ENCODE measurements at places on chromosomes 16 and 17.
A peak's percentile ranks its signal among the peaks of the same experiment; 100 is the strongest.

DNA sequence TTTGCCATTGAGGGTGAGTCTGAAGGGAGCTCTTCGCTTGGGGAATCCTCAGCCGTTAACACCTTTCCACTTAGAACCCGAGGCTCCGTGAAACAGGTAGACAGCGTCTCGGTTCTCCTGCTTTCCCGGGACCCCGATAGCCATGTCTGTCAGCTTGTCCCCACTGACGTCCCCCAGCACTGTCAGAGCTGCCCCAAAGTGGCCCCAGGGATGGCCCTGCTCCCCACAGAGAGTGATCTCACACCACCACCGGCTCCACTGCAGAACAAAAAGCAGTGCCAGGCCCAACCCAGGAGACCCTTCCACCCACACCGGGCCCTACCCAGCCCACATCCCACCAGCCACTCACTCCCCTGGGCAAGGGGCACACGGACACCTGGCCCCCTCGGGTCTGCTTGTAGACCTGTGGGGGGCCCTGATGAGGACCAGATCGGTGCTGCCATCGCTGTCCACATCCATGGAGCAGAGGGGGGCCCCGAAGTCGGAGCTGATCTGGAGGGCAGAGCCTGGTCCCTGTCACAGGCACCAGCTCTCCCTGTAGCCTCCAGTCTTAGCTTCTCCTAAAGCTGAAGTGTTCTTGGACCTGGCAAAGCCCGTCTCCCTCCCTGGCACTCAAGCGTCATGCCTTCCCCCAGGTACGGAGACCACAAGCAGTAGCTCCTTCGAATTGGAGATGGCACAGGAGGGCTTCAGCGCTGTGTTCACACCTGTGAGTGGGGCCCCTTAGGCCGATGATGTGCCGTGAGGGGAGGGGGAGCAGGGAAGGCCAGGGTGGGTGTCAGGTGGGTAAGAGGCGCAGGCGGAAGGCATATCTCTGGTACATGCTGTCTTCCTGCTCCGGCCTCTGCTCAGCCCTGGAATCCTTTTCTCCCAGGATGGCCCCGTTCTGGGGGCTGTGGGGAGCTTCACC, 6.5 kb downstream of the ITGAX start:
- no peak for DNase-seq

- no peak for DNase-seq
These were observed 426.3 kb downstream of the SLC39A11 start for GRCh38 chr17:72665852-72666851.

GRCh38 chr17:21711182-21711581, 18.9 kb downstream of the KCNJ18 start:
- DNase-seq: no peak

- DNase-seq: no peak
These were observed 146.8 kb downstream of the ZFHX3 start for GRCh38 chr16:72901000-72901627.

GRCh38 chr16:24689128-24689527, 40.3 kb upstream of the TNRC6A start:
- peak; percentile 75 for DNase-seq

DNA sequence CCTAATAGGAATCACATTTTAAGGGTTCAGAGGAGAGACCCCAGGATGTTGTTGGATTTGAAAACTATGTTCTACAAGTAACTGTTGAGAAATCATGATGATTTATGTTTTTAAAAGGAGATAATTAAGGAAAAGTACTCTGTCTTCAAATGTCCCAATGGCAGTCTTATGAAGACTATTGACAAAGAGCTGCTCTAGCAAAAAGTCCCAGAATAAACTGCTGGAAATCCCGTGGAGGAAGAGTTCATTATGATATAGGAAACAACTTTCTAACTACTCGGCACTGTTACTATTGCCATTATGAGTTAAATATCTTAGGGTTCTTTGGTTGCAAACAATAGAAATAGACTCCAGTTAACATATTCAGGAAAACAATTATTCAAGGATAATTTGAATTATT, 65.6 kb upstream of the GAS7 start:
- DNase-seq: no peak

GRCh38 chr17:40178021-40178601, 841 bp downstream of the RAPGEFL1 start:
- DNase-seq: no peak

DNA sequence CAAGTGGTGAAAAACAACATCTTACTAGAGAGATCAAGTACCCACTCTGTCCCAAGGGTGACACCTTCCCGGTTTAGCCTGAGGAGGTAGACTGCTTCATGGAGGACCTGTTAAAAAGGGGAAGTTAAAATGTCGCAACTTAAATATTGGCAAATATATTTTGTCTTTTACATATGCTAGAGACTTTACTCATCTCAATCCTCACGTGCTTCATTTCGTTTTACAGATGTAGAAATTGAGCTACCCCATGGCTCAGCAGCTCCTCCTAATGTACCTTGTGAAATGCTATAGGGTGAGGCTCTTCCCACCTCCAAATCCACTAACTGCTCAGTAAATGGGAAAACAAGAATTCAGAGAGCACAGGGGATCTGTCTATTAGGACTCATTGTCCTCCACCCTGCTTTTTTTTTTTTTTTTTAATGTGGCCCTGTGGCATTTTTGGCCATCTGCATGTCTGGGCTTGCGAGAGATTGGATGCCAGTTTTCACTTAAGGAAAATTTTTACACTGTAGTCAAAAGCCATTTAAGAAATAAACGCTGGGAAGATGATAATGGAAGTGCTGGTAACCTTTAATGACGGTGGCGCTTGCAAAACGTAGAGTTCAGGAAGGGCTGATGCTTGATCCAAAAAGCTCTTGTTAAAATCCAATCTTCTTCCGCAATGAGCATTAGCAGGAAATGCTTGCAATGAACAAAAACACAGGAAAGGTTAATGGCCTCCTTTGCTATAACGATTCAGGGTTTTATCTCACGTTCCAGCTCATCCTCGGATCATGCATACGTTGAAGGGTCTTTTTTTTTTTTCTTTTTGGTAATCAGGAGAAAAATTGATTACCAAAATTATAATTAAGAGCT, 39.8 kb downstream of the HSBP1 start:
- DNase-seq: no peak

- no peak for DNase-seq
These were observed 3.1 kb upstream of the KRT36 start for GRCh38 chr17:41492771-41493170.

DNA sequence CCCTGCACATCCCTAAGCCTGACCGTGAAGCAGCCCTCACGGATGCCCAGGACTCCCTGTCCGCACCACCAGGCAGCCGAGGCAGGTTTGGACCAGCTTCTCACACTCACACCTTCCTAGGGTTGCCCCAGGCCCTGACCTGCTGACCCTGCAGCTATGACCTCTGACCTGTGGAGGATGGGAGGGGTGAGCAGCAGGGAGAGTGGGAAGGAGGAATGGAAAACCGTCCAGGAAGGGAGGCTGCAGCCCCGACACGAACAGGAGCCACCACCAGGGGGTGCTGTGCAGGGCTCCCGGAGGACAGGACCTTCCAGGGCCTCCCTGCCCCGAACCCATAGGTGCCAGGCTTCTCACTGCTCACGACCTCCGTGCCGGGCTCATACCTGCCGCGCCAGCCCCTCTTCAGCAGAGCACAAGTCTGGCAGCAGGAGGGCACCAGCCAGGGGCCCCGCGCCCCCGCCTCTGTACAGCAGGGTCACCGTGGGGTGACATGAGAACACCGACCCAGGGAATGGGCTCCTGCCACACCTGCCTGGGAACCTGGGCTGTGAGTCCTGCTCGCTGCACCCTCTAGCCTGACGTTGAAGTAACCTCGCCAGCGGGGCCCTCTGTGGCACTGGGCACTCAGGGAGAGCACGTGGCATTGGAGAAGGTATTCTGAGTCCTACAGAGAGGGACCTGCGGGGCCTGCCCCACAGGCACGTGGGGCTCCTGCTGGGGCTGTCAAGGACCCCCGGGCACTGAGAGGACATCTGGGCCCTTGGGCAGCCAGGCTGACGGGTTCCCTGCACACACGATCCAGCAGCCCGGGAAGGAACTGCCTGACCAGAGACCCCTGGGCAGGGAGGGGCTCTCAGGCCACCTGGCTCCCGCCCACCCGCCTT, 37.6 kb downstream of the CTU2 start:
- peak; percentile 57 for DNase-seq

DNA sequence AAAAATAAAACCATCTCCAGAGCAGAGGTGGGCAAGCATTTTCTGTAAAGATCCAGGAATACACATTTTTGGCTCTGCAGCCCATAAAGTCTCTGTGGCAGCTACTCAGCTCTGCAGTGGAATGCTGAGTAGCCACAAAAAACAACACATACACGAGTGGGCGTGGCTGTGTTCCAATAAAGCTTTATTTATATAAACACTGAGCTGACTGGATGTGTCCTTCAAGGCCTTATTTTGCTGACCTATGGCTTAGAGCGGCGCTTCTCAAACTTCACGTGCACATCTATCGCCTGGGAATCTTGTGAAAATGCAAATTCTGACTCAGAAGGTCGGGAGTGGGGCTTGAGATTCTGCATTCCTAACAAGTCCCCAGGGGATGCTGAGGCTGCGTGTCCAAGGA, 39.7 kb downstream of the XYLT1 start:
- DNase-seq: peak; percentile 0

Measured in LHCN-M2 (cell line).